Stimulated activated CD8-positive, alpha-beta memory T cell treated with anti-CD3 and anti-CD28 coated beads, Interleukin-7, amount 100 ng/mL, for 4 hours (primary cell): ENCODE measurements at places on chromosomes 7 and 10.

GRCh38 chr7:87128861-87129267 is 23.4 kb upstream of the DMTF1 start:
- DNase-seq = no peak

DNA sequence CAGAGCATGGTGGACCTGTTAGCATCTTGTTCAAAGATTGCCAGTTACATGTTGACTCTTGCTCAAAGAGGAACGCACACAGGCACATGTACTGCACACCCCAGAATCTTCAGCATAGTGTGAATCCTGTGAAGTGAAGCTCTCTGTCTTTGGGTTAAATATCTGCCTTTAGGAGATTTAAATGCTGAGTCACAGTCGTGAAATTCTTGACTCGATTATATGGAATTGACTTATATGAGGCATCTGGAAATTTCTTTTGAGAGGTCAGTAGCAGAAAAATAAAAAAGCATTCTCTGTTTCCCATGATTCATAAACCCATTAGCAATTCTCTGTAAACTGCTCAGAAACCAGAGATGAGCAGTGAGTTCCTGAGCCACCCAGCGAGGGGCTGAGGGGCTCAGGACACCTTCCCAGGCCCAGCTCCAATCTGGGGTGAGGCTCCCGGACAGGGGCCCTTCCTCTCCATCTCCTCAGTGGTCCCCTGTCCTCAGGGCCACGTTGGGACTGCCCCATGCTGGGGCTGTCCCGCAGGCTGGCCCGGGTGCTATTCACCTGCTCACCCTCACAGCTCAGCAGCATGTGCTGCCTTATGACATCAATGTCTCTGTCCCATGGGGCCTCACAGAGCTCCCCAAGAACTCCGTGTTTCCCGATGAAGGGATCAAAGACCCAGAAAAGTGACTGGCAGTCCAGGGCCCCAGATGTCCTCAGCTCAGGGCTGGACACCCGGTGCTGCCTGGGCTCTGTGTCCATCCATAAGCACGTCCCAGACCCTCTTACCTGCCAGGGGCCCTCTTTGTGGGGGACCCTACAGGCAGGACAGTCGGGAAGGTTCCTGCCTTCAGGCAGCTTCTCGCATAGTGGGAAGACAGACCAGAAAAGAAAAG is 50.0 kb upstream of the INSIG1 start:
- no peak for DNase-seq

DNA sequence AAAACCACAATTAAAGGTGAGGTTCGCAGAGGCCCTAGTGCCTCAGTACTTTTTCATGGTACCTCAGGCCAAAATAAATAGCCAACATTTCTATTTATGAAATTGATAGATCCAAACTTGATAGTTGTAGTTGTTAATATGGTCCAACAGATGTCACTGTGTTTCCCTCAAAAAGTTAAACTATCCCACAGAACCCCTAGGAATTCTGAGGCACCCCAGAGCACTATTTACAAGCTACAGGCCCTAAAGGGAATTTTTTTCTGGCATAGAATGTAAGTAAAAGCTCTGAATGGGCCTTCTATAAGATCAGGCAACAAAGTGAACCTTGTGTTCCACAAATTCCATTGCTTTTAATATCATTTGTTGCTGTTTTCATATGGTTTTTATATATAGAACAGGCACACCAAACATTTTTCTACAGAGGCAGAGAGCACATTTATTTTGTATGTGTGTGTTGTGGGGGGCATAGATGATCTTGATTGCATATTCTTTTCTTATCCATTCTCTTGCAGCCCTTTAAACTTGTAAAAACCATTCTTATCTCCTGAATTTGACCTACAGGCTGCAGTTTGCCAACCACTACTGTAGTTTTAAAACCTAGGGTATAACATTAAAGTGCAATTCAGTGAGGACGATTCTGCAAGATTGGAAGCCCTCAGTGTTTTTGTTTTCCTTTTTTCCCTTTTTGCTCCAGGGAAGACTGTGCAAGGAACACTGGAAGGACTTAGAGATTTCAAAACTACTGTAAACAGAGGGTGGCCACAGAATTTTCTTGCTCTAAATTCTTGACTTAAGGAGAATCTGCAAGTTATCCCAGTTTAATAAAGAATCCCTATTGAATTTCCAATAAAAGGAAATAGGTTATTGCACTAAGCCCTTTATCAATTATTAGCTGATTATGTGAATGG is 3.5 kb upstream of the ARL4A start:
- no peak for DNase-seq

DNA sequence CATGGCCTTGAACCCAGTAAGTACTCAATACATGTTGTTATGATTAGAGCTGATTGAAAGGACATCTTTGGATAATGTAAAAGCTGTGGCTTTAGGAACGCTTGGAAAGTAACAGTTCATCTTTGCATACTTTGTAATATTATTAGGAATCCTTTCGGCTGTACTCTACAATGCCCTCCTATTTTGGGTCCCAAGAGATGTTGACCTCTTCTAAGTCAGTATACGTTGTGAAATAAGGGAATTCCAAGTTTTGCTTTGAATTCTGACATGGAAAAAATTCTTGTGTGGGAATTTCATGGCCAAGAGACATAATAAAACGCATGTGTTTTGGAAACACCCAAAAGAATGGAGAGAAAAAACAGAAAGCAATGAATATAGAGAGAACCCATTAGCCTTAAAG is 7.7 kb downstream of the AGR3 start:
- no peak for DNase-seq

DNA sequence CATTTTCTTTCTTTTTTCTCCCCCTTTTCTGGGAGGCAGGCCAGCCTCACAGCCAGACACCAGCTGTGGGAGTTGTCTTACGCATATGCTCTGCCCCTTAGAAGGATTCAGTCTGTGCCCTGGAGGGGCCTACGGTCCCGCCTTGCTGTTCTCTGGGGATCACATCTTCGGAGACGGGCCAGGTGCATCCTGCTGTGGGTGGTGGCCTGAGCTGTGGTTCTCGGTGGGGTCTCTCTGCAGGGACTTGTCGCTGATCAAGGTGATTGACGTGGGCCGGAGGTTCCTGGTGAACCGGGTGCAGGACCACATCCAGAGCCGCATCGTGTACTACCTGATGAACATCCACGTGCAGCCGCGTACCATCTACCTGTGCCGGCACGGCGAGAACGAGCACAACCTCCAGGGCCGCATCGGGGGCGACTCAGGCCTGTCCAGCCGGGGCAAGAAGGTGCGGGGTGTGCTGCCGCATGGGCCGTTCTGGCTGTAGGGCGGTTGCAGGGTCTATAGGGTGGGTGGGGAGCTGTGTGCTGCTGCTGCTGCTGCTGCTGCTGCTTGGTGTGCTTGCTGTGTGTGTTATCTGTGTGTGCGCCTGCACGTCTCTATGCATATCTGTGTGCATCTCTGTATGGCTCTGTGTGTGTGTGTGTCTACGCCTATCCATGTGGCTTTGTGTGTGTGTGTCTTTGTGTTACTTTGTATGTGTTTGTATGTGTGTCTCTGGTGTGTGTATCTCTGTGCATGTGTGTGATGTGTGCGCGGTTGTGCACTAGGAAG is 17.9 kb downstream of the PFKFB3 start:
- DNase-seq = no peak

GRCh38 chr10:113128450-113129070 is 178.5 kb downstream of the TCF7L2 start:
- no peak for DNase-seq

- DNase-seq = no peak
These were observed 150.2 kb upstream of the CDK1 start for GRCh38 chr10:60627778-60628748.

DNA sequence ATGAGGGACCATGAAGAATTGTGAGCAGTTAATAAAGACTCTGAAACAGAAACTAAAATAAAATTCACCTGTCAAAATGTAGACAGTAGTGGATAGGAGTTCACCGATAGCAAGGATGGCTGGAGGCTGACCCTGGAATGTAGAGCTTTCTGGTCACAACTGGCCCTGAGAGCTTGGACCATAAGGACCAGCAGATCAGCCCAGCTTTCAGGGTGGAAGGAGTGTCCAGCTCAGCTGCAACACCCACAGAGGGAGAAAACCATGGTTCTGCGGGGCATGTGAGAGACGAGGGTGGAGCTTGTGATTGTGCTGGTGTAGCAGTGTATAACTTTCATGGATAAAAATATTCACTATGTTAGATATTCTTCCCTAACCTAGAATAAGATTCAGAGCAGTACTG is 199.9 kb downstream of the KCND2 start:
- DNase-seq = no peak

DNA sequence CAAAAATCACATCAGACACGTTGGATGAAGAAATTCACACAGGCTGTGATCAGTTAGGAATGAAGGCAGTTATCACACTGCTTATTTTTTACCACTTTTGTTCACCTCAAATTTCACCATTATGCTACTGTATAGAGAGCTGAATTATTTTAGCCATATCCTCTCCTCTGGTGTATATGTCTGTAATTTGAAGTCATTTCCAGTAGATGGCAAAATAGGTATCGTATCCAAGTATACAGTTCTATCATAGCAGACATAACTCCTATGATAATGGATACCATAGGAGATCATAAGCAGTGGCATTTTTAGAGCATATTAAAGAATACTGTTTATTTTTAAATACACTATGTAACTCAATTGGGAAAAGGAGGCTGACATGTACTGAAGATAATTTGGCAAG is 909.7 kb downstream of the DNAJB9 start:
- no peak for DNase-seq

DNA sequence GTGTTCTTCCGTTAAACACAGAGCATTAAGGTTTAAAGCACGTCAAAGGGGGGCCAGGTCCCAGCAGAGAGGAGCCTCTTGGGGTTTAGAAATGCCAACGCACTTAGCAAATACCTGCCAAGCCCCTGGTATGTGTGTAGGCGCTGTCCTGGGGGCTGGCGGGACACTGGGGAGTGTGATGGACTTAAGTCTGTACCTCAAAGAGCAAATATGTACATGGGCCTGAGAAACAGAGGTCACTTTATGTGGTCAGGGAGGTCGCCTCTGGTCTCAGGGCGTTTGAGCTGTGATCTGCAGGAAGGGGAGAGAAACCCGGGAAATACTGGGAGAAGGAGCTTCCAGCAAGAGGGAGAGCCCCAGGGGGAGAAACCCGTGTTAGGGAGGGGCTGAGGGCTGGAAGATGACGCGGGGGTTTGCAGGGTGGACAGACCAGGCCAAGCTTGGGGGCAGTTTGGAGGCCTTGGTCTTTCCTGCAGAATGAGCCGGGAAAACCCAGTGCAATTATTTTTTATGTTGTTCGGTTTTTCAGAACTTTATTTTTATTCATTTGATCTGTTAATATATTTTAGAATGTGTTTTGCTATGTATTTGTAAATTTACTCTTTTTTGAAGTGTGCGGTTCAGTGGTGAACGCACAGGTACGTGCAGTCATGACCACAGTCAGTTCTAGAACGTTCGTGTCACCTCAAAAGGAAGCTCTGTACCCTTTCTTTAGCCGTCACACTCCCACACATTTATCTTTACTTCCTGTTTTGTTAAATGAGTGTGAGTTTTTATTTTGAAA is 441.4 kb upstream of the FOXK1 start:
- DNase-seq = no peak

GRCh38 chr10:126224967-126225671 is 163.2 kb downstream of the ADAM12 start:
- no peak for DNase-seq

DNA sequence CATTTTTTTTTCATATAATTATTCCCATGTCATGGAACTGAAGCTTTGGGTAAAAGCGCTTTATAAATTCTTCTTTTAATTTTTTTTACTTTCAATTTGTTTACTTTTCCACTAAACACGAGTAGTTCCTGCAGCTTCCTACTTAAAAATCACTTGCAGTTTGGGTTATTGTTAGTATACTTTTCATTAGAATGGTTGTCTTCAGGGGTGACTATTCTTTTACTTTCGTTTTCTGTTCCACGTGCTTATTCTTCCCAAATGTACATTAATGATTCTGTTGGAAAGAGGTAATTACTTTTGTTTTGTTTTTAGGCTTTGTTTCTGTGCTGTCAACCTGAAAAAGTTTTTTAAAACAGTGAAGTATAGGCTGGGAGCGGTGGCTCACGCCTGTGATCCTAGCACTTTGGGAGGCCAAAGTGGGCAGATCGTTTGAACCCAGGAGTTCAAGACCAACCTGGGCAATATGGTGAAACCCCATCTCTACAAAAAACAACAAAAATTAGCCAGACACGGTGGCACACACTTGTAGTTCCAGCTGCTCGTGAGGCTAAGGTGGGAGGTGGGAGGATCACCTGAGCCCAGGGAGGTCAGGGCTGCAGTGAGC is 5.2 kb upstream of the CFAP69 start:
- no peak for DNase-seq

- DNase-seq = no peak
These were observed 118.3 kb downstream of the TCF7L2 start for GRCh38 chr10:113068178-113068890.

DNA sequence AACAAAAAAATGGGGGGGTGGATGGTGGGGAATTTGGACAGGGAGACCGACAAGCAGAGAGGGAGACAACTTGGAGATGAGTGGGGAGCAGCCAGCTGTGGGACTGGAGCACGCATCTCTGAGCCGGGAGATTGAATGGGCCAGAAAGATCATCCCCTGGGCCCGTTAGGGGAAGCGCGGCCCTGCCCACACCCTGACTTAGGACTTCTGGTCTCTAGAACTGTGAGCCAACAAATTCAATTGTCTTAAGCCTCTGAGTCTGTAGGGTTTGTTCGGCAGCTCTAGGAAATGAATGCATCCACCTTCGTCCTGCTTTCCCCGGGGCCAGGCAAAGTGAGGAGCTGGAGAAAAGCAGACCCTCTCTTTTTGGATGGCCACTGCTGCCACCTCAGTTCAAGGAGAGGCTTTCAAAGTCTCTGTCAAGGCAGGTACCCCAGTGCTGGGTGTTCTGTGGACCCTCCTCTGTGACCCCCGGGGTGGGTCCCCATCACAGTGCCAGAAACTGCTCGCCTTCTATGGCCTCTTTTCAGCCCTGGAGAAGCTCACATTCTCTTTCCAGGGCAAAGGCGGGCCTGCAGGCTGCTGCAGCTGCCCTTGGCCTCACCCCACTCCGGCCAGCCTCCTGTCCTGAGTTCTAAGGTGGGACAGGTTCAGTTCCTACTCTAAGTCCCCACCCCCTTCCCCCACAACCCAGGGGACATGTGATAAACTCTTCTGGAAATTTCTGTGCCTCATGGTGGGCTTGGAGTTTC is 423.2 kb downstream of the RPS24 start:
- DNase-seq = no peak

- no peak for DNase-seq
These were observed 36.5 kb upstream of the ZNF680 start for GRCh38 chr7:64599359-64599758.

- no peak for DNase-seq
These were observed 276.5 kb downstream of the CCDC3 start for GRCh38 chr10:12724807-12725579.

- no peak for DNase-seq
These were observed 19.1 kb upstream of the PRRT4 start for GRCh38 chr7:128380483-128381106.

DNA sequence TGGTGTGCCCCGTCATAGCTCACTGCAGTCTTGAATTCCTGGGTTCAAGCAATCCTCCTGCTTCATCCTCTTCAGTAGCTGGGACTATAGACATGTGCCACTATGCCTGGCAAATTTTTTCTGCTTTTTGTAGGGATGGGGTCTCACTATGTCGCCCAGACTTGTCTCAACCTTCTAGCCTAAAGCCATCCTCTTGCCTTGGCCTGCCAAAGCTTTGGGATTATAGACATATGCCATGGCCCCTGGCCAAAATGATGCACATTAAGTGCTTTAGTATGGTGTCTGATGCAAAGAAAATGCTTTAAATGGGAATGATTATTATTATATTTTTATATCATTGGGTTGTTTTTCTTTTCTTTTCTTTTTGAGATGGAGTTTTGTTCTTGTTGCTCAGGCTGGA is 33.2 kb upstream of the VCL start:
- DNase-seq = no peak
